ENCODE measurements at places on chromosomes 3 and 15.

DNA sequence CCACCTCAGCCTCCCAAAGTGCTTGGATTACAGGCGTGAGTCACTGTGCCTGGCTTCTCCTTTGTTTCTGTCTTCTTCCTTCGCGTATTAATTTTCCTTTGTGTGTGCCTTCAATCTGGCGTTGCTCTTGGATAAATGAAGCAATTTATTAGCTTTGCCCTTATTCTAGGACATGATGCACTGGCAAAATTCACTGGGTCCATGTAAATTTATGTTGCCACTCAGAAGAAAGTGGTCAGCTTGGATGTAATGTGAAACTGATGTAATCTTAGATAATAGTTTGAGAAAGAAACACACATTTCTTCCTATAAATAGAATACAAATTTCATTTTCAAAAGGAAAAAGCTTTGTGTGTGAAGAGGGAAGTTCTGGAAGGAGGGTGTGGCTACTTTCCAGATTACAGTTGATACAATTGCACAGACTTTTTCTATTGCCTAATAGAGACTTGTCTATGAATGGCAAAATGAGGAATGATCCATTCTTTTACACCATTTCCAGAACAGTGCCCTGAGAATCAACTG, 23.3 kb upstream of the ATP1B3 start:
- no peak for DNase-seq

- DNase-seq = no peak
Measured at GRCh38 chr15:35244227-35244626, 159.1 kb upstream of the NANOGP8 start.

DNA sequence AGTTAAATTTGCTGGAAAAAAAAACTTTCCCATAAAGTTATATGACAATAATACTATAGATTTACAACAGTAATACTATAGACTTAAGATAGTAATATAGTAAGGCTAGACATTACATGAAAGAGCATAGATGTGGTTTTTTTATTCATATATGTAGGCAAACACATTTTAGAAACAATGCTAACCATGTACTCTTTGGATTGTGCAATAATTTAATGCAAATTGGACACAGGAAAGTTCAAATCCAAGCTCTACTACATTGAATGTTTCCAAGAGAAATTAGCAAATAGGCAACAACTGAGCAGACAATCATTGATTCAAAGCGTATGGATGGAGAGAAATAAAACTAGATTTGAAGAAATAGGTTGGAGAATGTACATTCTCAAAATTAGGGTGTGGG, 469.2 kb downstream of the CNTN3 start:
- DNase-seq = no peak

- DNase-seq = no peak
Measured at GRCh38 chr15:68787609-68788263, 33.0 kb downstream of the ANP32A start.

GRCh38 chr3:18901571-18901970, 246.7 kb upstream of the KCNH8 start:
- no peak for DNase-seq
